H54 (cell line): ENCODE measurements at places on chromosomes 1 and 21.

DNA sequence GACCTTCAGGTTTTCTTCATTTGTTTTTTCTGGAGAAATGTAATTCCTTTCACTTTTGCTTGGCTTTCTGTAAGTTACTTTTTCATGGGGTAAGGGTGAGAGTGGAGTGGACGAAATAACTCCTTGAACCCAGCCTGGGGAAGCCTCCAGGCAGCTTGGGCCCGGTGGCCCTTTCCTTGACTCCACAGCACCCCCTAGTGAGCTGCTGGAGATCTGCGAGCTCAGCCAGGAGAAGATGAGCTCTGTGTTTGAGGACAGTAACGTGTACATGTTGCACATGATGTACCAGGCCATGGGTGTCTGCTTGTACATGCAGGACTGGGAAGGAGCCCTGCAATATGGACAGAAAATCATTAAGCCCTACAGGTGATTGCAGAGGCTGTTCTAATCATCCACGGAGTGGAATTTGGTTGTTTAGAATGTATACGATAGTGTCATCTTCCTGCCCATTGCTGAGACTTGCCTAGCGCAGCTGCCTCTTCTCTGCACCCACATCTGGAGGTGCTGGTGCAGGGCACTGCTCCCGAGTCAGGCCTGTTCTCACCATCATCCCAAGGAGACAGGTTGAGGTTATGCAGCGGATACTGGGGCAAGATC is 51.0 kb downstream of the SMYD2 start:
- DNase-seq = peak; percentile 55

GRCh38 chr1:232417636-232418248 is 212.2 kb downstream of the SIPA1L2 start:
- DNase-seq = no peak

DNA sequence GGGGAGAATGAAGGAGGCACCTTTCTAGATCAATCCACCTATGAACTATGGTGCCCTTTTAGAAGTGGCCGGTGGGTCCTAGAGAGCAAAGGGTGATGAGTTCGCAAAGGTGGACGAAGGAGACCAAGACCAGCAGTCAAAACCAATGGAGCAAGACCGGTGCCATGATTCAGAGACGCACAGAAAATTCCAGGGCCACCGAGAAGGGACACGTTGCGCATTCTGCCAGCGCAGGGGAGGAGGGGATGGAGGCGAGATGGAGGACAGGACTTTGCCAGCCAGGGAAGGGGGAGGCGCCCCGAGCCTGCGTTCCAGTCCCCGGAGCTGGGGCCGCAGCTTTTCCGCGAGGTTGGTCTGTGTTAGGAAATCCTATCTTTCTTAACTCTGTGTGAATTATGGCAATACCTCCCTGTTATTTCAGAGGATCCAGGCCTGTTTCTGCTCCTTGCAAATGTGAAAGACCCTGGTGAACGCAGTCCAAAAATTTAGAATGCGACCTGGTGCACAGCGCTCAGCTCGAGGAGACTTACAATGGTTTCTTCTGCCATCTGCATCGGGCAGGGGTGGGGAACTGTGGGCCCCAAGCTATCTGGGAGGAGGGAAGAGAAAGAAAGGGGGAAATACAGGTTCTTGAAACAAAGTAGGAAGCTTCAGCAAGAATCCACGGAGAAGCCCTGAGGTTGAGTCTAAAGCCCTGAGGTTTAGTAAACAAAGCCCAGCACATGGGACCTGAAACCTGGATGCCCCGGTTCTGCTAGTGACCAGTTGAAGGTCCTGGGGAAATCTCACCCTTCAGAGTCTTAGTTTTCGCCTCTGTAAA is 129.4 kb downstream of the MRPS6 start:
- DNase-seq = no peak

DNA sequence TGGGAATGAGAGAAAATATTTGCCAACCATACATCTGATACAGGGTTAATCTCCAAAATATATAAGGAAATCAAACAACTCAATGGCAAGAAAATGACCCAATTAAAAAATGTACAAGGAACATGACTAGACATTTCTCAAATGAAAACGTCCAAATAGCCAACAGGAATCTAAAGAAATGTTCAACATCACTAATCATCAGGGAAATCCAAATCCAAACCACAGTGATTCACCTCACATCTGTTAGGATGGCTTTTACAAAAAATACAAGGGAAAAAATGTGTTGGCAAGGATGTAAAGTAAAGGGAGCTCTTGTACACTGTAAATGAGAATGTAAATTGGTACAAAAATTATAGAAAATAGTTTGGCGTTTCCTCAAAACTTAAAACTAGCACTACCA is 54.7 kb upstream of the ZRANB2 start:
- DNase-seq = no peak

DNA sequence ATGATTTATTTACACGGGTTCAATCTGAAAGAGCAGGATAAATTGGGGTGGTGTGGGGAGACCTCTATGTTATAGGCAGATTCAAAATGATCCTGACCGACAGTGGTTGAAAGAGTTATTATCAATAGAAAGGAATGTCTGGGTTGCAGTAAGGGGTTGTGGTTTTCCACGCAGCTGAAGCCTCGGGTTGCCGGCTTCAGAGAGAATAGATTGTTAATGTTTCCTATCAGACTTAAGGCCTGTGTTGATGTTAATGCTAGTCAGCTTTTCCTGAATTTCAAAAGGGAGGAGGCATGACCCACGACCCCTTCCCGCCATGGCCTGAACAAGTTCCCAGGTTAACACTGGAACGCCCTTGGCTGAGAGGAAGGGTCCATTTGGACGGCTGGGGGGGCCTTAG is 2.2 kb upstream of the UBE2J2 start:
- DNase-seq = no peak

- no peak for DNase-seq
Observed at GRCh38 chr1:66137235-66137634, 344.5 kb downstream of the PDE4B start.
